ENCODE measurements at places on chromosomes 16 and 17.

- DNase-seq, result no peak
Observed at GRCh38 chr17:48129981-48130380, 22.4 kb downstream of the SNX11 start.

- DNase-seq, result peak; percentile 2
Observed at GRCh38 chr17:40511136-40511535, 9.7 kb upstream of the TNS4 start.

DNA sequence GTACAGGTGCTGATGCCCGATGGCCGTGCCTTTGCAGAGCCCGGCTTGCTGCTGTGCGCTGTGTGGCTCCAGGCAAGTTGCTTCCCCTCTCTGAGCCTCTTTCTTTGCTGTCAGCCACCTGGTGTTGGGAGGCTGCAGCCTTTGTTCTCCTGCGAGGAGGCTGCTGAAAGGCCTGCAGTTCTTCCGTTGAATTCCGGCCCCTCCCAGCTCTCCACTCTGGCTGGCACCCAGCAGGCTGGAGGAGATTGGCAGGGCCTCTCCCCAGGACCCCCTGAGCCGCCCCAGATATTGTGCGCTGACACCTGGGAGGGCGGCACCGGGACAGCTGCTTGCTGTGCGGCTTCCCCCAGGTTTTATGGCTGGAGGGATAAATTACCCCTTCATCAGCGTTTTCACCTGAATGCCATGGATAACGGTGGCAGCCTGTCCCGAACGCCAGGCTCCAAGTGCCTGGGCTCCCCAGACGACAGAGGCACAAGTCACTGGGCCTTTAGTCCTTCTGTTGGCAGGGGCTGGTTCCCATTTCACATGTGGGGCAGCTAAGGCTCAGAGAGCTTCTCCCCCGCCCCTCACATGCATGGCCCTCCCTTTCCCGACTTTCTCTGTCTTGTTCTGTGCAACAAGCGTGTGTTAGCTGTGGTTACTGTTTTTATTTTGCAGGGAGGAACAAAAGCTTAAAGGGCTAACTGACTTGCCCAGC lies 35.1 kb upstream of the GSE1 start:
- DNase-seq, result no peak

- peak; percentile 57 for DNase-seq
Observed at GRCh38 chr16:66524601-66525164, 25.2 kb downstream of the TK2 start.

GRCh38 chr17:47995241-47995935 lies 24.5 kb downstream of the CDK5RAP3 start:
- DNase-seq, result no peak

GRCh38 chr17:75338335-75338734 lies 49.1 kb upstream of the SLC25A19 start:
- no peak for DNase-seq

DNA sequence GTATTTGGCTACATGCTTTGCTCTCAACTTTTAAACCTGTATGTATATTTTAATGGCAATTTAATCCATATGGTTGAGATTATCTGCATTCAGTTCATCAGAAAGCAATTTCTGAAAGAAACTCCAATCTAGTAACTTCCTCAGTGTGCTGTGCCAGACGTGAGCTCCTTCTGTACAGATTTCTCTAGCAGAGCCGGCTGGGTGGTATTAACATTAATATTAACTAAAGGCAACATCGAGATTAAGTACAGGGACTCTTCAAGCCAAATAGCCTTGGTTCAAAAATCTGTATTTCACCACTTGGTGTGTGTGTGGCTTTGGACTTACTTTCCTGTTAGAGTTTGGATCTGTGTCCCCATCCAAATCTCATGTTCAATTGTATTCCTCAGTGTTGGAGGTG lies 55.5 kb upstream of the NUDT7 start:
- no peak for DNase-seq

GRCh38 chr17:36510636-36511035 lies 24.0 kb downstream of the MYO19 start:
- DNase-seq, result peak; percentile 59

- DNase-seq, result no peak
Observed at GRCh38 chr17:57302690-57303465, 46.6 kb downstream of the MSI2 start.

DNA sequence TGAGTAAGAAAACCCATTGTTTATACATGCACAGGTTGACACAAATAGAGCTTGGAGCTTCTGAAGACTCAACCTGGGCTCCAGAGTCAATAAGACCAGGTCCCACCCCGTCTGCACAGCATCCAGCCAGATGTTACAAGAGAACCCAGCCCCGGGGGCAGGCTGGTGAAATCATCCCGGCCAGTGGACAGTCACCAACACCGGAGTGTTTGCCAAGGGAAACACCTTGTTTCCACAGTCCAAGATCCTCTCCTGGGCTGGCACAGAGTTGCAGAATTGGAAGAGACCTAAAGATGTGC lies 90.3 kb downstream of the RAB11FIP4 start:
- DNase-seq, result no peak
